Activated CD8-positive, alpha-beta memory T cell treated with anti-CD3 and anti-CD28 coated beads, Interleukin-2, amount 10 ng/mL, durations not matched to agents 7 days and 5 days (primary cell): ENCODE measurements at places on chromosomes 11 and 22.
A peak's percentile ranks its signal among the peaks of the same experiment; 100 is the strongest.

DNA sequence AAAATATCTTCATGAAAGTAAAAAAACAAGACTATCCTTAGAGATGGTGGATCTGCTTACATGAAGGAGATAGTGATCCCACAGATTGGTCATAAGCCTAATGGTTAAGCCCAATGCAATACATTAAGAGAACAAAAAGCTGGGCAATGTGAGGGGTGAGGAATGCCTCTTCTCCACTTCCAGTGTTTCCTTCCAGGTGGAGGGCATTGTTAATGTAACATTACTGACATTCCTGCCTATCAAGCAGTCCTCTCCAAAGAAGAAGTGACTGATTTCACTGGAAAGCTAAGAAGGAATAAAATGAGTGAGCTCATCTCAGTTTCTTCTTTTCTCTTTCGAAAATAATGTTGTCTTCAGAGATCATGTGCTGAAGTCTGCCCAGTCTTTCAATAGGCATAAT is 207.8 kb downstream of the RAB38 start:
- no peaks in the 10 kb centered on the region for H3K4me1 ChIP-seq
- H3K4me3 ChIP-seq, result no peak overlapping the region
- H3K27me3 ChIP-seq, result peaks cover 11% of the 10 kb centered on the region
- H3K36me3 ChIP-seq, result no peaks in the 10 kb centered on the region
- DNase-seq, result no peak
- H3K27ac ChIP-seq, result no peak overlapping the region

DNA sequence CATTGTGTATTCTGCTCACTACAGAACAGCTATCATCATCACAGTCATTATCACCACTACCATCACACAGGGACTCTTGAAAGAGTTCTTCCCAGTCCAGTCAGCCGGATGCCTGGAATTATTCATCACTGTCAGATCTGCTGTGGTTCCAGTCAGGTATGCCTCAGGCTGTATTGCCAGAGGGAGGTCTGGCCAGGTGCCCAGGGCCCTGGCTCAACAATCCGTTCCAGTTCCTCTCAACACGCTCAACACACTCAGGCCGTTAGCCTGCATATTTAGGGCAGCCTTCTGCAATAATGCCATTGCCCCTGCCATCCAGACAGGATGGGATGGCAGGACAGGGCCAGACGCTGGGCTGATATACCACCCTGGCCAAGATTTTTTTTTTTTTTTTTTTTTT is 28.6 kb upstream of the RASL10A start:
- DNase-seq, result no peak

GRCh38 chr11:81301166-81301830 is 1432.4 kb downstream of the FAM181B start:
- DNase-seq, result no peak
- no peak overlapping the region for H3K4me3 ChIP-seq
- no peaks in the 10 kb centered on the region for H3K4me1 ChIP-seq

GRCh38 chr11:76239483-76240160 is 33.3 kb upstream of the WNT11 start:
- no peak overlapping the region for H3K4me3 ChIP-seq
- no peak for DNase-seq
- H3K27ac ChIP-seq, result no peak overlapping the region

GRCh38 chr22:25212337-25212736 is 7.1 kb upstream of the CRYBB2 start:
- DNase-seq, result no peak
- peaks cover 9% of the 10 kb centered on the region for H3K27me3 ChIP-seq
- no peak overlapping the region for H3K4me3 ChIP-seq
- H3K4me1 ChIP-seq, result no peaks in the 10 kb centered on the region
- no peak overlapping the region for H3K27ac ChIP-seq

DNA sequence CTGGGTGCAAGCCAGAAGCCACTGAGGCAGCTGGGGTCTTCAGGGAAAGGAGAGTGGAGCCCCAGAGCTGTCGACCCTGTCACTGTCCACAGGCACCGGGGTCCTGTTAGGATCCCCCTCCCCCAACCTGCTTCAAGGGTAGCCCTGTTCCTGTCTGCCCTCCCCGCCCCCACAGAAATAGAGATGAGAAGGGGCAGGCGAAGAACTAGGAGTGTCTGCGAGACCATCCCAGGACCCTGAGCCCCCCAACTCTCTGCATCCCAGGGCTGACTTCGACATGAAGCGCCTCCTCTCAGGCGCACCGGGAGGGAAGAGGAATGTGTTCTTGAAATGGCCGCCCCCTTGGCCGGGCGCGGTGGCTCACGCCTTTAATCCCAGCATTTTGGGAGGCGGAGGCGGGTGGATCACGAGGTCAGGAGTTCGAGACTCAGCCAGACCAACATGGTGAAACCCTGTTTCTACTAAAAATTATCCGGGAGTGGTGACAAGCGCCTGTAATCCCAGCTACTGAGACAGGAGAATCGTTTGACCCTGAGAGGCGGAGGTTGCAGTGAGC is 607 bp upstream of the ZNF70 start:
- H3K27ac ChIP-seq, result peak overlapping the region; percentile 84
- peaks cover 2% of the 10 kb centered on the region for H3K36me3 ChIP-seq
- H3K4me3 ChIP-seq, result peak overlapping the region; percentile 78
- DNase-seq, result no peak
- no peaks in the 10 kb centered on the region for H3K27me3 ChIP-seq

DNA sequence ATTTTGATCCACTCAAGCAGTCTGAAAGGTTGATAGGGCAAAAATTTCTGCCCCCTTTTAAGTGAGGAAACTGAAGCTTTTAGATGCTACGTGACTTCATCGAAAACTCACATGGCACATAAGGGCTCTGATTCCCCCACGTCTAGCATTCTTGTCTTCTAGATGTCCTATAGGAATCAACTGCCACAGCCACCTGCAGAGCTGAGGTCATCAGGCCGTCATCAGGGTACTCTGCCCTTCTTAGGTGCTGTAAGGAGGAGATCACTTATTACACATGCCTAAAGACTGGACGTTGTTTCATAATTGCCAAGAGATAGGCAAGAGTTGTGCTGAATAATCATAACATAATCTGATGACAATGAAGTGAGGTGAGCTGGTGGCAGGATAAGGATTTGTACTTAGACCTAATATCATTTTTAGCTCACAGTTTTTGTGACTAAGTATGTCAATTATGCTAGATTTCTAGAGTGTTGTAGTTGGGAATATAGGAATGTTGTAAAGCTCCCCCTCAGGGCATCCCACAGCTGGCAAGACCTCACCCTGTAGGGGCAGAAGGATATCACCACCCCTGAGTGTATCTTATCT is 349.4 kb downstream of the METTL15 start:
- DNase-seq, result no peak
- no peaks in the 10 kb centered on the region for H3K36me3 ChIP-seq
- H3K4me1 ChIP-seq, result no peaks in the 10 kb centered on the region
- H3K27ac ChIP-seq, result no peak overlapping the region
- H3K27me3 ChIP-seq, result no peaks in the 10 kb centered on the region

- H3K36me3 ChIP-seq, result no peaks in the 10 kb centered on the region
- H3K27me3 ChIP-seq, result no peaks in the 10 kb centered on the region
- H3K4me1 ChIP-seq, result no peaks in the 10 kb centered on the region
- DNase-seq, result no peak
- no peak overlapping the region for H3K27ac ChIP-seq
Measured at GRCh38 chr22:27756212-27756660, 45.3 kb downstream of the MN1 start.

DNA sequence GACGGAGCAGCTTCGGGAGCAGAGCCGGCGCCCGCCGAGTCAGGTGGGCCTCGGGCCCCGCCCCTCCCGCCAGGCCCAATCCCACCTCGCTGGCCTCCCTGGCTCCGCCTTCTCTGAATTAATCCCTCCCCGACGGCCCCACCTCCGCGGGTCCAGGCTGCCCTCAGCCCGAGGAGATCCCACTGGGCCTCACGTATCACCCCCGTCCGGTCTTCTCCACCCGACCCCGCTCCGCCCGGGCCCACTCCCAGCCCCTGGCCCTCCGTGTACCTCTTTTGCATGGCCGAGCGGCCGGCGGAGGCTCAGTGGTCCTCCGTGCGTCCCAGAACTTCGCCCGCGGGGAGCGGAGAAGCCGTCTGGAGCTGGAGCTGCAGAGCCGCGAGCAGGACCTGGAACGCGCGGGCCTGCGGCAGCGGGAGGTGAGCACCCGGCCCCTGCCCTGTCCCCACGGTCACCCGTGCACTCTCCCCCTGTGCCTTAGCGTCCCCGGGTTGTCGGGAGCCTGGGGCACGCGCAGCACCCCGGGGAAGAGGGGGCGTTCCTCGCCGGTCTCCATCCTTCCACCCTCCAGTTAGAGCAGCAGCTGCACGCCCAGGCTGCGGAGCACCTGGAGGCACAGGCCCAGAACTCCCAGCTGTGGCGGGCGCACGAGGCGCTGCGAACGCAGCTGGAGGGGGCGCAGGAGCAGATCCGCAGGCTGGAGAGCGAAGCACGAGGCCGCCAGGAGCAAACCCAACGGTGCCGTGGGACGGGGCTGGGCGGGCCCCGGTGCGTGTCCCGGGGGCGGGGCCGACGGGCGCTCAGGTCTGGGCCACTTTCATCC is 2.2 kb upstream of the CD151 start:
- peak overlapping the region; percentile 13 for H3K4me3 ChIP-seq
- peaks cover 39% of the 10 kb centered on the region for H3K4me1 ChIP-seq
- peak; percentile 82 for DNase-seq
- peaks cover 42% of the 10 kb centered on the region for H3K27me3 ChIP-seq
- H3K36me3 ChIP-seq, result no peaks in the 10 kb centered on the region
- H3K27ac ChIP-seq, result no peak overlapping the region

- H3K4me3 ChIP-seq, result no peak overlapping the region
- no peaks in the 10 kb centered on the region for H3K4me1 ChIP-seq
- no peaks in the 10 kb centered on the region for H3K36me3 ChIP-seq
- H3K27me3 ChIP-seq, result no peaks in the 10 kb centered on the region
Measured at GRCh38 chr11:131099013-131099412, 182.7 kb upstream of the SNX19 start.

DNA sequence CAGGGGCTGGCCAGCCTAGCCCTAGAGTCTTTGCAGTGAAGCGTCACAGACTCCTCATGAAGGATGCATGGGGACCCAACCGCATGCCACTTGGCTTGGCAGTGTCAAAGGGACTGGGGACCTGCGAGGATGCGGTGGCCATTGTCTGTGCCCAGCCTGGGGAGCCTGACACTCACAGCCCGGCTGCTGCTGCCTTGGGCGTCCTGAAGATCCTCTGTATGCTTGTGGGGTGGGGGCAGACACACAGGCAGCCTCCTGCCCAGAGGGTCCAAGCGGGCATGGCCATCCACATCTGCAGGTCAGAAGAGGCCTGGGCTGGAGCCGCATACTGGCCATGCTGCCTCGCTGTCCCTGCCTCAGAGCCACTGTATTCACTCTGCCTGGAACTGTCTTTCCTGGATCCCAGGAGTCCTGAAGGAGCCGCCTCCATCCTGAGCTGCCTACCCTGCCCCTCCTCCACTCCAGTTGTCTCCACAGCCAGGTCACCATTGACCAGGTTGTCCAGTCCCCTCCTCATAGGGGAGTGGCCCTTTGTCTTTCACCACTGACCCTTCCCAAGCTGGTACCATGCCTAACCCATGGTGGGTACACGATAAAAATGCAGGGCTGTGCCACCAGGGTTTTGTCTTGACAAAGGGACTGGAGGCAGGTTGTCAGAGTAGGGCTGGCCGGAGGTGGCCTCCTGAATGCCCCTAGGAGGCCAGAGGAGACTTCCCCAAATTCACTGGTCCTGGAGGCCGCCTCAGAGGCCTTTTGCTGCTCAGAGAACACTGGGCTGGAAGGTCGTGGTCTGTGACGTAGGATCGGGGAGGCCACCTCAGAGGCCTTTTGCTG is 107.0 kb downstream of the KCNQ1OT1 start:
- H3K27ac ChIP-seq, result no peak overlapping the region
- H3K4me1 ChIP-seq, result no peaks in the 10 kb centered on the region
- peaks cover 2% of the 10 kb centered on the region for H3K36me3 ChIP-seq

DNA sequence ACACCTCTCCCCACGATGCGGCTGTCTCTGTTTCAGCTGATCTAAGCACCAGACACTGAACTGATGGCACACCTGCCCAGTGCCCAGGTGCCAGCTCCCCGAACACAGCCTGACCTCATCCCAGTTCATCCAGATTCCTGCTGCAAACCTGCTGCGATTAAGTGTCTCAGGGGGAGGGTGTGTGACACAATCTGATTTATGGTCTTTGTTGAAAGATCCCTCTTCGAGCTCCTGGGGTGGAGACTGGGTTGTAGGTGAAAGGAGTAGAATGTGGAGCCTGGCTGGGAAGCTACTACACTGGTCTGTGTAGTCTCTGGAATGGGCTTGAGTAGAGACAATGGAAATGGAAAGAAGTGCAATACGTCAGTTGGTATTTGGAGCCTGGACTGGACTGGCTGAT is 390.3 kb downstream of the SHANK2 start:
- DNase-seq, result no peak
- no peak overlapping the region for H3K27ac ChIP-seq
- H3K36me3 ChIP-seq, result no peaks in the 10 kb centered on the region
- H3K4me1 ChIP-seq, result no peaks in the 10 kb centered on the region
- H3K27me3 ChIP-seq, result no peaks in the 10 kb centered on the region
- no peak overlapping the region for H3K4me3 ChIP-seq

GRCh38 chr11:17967661-17968060 is 45.2 kb downstream of the SERGEF start:
- no peak overlapping the region for H3K27ac ChIP-seq
- no peaks in the 10 kb centered on the region for H3K27me3 ChIP-seq
- no peak for DNase-seq
- H3K4me3 ChIP-seq, result no peak overlapping the region

- H3K36me3 ChIP-seq, result no peaks in the 10 kb centered on the region
- peaks cover 5% of the 10 kb centered on the region for H3K27me3 ChIP-seq
- DNase-seq, result no peak
Measured at GRCh38 chr11:121645596-121645995, 192.8 kb upstream of the SORL1-AS1 start.

- peak within 1 kb of the TSS; percentile 56 for H3K4me3 ChIP-seq
- peaks cover 87% of the 10 kb centered on the region for H3K27me3 ChIP-seq
- H3K27ac ChIP-seq, result no peak within 1 kb of the TSS
- H3K4me1 ChIP-seq, result peaks cover 5% of the 10 kb centered on the region
- DNase-seq, result no peak
Measured at GRCh38 chr11:12007769-12008737, at the start of gene DKK3. Gene DKK3 (minus strand): TSS chr11:12008626. CDS start chr11:12008582, 44 bp downstream.

DNA sequence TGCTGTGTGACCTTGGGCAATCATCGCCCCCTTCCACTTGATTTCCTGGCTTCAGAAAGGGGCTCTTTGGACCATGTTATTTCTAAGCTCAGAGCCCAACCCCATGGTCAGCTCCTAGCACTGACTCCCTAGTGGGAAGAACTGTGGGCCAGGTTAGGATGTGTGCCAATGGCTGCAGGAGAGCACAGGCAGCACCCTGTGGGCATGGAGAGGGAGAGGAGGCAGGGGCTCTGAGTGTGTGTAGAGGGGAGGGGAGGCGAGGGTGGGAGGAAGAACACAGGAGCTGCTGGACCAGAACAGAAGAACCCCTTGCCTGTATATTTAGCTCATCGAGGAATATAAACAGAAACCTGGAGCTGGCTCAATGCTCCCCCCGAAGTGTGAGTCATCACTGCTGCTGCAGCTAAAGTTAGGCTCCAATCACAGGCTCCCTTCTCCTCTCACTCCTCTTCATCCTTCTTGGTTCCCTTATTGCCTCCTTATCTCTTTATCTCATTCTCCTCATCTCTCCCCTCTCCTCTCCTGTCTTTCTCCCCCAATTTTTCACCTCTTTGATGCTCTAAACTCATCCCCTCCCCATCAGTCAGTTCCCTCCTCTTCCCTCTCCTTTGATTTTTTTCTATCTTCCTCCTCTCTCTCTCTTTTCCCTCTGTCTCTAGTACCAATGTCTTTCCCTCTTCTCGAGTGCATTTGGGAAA is 14.5 kb upstream of the RPS19BP1 start:
- peaks cover 50% of the 10 kb centered on the region for H3K27me3 ChIP-seq
- peaks cover 14% of the 10 kb centered on the region for H3K4me1 ChIP-seq
- no peak overlapping the region for H3K4me3 ChIP-seq
- H3K36me3 ChIP-seq, result no peaks in the 10 kb centered on the region
- DNase-seq, result no peak
- no peak overlapping the region for H3K27ac ChIP-seq
